Stimulated activated CD4-positive, alpha-beta T cell treated with anti-CD3 and anti-CD28 coated beads, TNF-alpha, amount 100 ng/mL, for 4 hours (primary cell): ENCODE measurements at places on chromosomes 2 and 18.

DNA sequence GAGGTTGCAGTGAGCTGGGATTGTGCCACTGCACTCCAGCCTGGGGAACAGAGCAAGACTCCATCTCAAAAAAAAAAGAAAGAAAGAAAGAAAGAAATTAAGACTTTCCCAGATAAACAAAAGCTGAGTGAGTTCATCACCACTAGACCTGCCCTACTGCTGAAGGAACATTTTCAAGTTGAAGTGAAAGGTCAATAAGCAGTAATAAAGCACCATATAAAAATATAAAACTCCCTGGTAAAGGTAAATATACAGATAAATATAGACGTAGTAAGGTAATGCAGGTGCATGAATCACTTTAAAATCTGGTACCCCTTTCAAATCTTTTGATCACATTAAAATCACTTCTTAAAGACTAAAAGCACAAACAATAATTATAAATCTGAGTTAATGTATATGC lies 42.6 kb downstream of the UNC50 start:
- no peak for DNase-seq

DNA sequence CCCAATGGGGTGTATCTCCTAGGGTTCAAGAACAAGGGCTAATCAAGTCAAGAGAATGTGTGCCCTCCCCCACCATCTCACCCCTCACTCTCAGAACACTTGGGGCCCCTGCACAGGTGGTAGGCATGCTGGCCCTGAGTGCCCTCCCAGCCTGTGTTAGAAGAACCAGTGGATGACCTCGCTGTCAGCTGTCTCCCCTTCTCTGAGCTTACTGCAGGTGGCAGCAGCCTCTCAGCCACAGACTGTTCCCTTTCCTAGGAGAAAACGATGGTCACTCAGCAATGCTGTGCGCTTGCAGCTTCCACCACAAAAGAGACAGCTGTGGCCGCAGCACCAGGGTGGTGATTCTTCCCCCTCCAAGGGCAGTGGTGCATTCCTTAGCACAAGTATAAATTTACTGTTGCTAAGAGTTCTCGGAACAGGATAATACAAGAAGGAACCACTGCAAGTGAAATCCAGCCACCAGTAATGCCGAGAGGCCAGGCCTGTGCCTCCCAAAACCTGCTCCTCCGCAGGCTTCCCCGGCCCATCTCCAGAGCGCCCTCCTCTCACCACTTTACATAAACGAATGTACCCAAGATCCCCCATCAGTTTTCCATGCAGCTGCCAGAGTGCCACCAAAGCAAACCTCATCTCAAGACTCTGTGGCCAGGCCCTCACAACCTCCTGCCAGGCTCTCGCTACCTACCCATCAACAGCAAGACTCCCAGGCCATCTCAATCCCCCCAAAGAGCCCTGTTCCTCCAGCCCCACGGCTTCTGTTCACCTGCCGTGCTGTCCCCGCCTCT lies 935 bp upstream of the RAMP1 start:
- no peak for DNase-seq

DNA sequence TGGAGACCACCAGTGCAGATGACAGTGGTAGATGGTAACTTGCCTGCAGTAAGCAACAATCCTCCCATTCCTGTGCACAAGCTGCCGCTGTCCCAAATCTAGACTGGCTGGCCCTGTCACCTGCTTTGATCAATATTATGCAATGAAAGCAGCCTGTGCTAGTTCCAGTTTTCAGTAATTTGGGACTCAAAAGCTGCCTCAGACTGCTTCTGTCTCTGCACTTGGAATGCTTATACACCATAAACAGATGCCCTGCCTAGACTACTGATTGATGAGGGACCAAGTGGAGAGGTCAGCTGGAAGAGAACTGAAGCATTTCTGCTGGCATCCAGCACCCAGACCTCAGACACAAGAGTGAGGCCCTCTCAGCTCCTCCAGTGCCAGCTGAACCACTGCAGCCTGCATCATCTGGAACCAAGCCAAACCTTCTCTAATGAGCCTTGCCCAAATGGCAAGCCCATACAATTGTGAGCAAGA lies 24.9 kb downstream of the CCBE1 start:
- no peak for DNase-seq

- no peak for DNase-seq
Observed at GRCh38 chr2:25749676-25750075, 76.3 kb upstream of the DTNB start.

DNA sequence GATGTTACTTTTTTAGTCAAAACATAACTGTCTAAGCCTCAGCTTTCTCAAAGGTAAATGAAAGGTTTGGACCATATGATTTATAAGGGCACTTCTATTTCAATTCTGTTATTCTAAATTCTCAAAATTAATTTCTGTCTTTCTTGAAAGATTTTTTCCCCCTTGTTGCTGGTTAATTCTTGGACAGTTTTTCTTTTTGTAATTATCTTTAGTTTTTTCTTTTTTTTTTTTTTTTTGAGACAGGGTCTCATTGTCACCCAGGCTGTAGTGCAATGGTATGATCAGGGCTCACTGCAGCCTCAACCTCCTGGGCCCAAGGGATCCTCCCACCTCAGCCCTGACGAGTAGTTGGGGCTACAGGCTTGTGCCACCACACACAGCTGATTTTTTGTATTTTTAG lies 121.0 kb upstream of the MYO3B start:
- DNase-seq: no peak

GRCh38 chr2:83221258-83221657 lies 1237.8 kb downstream of the SUCLG1 start:
- DNase-seq: no peak

DNA sequence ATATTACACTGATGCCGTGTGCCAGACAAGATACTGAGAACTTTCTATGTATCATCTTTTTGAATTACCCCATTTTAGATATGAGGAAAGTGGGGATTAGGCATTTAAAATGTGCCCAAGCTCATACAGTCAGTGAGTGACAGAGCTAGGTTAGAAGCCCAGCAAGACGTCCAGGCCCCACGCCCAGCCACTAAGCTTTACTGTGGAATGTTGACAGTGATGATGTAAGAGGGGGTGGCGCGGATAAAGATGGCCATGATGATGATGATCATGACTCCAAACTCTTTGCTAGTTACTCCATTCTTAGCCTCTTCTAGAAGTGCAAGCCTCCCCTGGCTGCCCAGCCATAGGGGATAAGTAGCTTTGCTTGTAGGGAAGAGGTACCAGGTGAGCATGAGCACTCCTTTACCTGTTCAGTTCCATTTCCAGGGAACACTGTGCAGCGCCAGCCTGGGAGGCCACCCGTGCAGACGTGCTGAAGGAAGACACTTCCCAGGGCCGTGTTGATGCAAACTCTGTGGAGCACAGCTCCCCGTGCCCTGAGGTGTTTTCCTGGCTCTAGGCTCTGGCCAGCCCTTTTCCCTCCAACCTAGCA lies 65.5 kb downstream of the BCL2L11 start:
- DNase-seq: no peak

GRCh38 chr2:235235977-235236767 lies 257.7 kb upstream of the AGAP1 start:
- DNase-seq: no peak

DNA sequence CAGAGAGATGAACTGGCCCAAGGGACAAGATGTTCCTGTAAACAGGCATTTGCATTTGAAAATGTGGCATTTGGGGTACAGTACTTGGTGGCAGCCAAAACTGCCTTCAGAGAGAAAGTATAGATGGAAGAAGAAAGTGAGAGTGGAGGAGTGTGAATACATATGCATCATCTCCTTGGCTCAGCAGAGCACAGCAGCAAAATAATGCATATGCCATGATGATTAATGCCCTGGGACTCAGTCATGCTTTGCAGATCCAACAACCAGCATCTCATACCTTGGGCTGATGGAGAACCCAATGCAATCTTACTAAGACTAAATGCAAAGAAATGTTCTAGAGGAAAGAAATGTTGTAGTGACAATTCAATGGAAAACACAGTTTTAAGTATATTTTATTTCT lies 29.7 kb upstream of the CYTIP start:
- no peak for DNase-seq

DNA sequence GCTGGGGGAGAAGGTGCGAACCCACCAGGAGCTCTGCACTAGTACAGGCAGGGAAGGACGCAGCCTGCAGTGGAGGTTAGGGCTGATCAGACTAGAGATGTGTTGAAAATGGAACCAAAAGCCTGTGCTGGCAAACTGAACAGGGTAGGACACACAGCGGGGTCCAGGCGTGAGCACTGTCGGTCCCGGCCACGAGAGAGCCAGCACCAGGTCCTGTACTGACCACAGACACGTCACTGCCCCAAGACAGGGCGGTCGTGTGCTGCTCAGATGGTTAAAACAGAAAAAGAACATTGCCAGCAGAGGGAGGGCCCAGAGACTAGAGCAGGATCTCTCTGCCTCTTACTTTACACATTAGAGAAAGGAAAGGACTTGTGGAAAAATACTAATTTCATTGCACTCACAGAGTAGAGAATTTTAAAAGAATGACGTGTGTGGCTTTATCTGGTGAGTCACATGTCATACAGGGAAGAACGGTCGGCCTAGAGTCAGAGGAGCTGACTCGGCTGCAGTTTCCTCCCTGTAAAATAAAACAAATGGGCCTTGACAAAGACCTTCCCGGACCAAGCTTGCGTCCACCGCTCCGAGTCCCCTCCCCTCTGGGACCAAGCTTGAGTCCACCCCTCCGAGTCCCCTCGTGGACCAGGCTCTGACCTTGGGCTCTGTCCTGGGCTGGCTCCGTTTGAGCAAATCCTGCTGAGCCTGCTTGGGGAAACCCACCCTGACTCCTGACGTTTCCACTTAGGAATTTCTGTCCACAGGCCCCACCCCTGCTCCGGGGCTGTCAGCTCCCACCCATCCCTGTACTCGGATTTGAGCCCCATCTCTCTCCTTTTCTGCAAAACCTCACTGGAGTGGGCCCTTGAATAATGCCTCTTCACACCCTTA lies 16.7 kb upstream of the ADI1 start:
- DNase-seq: no peak

DNA sequence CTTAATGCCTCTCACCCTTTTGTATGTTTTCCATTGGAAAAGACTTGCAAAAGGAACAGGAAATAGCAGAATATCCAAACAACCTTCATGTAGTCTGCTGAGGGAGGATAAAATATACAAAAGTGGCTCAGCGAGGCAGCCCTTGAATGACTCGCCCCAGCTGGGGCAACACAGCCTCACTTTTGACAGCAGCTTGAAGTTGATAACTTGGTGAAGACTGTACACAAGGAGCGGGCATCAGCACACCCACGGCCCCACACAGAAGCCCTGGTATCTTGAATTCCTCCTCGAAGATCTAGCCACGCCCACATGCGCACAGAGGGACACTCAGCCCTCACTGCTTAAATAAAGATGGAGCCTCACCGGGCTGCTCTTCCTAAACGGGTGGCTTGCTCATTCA lies 161.0 kb downstream of the IRS1 start:
- DNase-seq: no peak

DNA sequence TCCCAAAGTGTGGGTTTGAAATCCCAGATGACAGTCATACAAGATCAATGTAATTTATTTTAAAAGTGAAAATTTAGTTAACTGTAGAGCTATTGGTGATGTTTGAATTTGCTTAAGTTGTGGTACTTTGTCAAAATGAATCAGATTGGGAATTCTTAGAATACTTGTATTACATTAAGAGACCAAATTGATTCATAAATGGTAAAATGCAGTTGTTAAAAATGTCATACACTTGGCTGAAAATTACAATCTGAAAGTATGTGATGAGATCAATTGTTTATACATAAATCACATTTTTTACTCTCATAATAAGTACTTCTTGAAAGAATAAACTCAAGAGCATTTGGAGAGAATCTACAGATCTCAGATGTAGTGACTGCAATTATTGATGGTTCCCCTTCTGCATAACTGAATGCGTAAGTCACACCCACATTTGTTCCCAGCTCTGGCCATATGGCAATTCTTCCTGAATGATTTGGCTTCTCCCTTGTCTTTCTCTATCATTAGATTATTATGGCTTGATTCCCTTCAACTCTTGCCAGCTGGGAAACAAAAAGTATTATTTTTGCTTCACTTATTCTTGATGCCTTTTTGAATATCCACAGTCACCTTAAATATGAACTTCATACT lies 558.5 kb downstream of the CPS1 start:
- DNase-seq: no peak

DNA sequence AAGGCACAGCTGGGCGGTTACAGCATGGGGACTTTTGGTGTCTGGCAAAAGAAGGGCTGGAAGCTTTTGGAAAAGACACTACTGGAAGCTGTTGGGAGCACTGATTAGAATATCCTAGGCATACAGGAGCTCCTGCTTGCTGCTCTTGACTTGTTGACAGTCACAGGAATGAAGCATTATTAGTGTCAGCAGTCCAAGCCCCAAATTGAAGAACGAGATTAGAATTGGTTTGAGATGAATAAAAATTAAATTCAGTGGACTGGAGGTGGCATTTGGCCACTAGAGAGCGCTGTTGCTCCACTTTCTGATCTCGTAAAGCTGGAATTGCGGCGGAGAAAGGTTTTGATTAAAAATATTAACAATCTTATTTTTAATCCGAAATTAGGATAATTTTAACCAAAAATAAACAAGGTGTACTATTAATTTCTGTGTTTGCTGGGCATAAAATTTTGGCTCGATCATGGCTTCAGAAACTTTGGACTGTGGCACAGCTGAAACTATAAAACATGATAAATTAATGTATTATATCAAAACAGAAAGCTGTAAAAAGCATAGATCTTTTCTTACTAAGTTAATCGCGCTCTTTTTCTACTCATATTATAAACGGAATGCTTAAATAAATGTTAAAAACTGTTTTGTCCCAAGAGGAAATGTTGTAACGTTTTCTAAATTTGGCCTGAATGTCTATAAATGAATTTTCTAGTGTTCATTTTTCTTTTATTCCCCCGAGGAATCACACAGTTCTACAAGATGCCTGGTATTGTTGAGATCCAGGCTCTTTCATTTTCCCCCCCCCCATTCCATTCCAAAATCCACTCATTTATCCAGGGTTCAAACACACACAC lies 2.4 kb upstream of the HOXD8 start:
- peak; percentile 32 for DNase-seq

DNA sequence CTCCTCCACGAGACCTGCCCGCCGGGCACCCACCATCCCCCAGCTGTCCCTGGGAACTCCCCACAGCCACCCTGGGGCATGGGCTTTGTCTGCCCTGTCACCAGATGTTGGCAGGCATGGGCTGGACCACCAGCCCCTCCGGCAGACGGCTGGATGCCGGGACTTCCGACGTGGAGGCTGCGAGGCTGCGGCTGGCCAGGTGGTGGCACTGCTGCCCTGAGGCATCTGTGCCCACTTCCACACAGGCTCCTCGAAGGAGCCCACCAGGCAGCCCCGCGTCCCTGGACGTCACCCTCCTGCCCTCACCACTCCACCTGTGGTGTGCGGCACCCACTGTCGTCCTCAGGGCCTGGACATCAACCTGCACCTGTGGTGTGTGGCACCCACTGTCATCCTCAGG lies 319.9 kb upstream of the SALL3 start:
- DNase-seq: no peak

DNA sequence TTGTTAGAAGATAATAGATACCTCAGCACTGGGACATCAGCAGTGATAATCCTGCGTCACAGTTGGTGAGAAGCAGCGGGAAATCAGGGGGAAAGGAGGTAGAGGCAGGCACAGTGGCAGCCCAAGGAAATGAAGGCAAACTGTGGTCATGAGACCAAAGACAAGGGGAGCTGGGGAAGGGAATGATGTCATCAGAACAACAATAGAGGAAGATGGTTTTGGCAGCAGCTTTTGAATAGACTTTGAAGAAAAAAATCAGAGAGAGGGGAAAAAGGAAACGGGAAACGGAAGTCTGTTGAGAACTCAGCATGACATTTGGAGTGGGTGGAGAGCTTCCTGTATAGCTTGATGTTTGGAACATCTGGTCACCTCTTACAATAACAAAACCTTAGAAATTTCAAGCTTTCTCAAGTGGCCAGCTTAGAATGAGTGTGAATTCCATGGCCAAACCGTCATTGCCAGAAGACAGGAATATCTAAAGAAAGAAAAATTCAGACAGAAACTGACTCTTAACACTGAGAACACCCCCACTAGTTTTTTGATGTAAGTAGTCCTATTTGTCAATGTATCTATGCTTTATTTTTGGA lies 18.4 kb upstream of the YES1 start:
- no peak for DNase-seq
